Calu3 (cell line): ENCODE measurements at places on chromosomes 2 and 18. TPM values are rescaled to one million over a fixed set of nuclear protein-coding genes. Genes with fewer than 3 reads are reported as not detected.

DNA sequence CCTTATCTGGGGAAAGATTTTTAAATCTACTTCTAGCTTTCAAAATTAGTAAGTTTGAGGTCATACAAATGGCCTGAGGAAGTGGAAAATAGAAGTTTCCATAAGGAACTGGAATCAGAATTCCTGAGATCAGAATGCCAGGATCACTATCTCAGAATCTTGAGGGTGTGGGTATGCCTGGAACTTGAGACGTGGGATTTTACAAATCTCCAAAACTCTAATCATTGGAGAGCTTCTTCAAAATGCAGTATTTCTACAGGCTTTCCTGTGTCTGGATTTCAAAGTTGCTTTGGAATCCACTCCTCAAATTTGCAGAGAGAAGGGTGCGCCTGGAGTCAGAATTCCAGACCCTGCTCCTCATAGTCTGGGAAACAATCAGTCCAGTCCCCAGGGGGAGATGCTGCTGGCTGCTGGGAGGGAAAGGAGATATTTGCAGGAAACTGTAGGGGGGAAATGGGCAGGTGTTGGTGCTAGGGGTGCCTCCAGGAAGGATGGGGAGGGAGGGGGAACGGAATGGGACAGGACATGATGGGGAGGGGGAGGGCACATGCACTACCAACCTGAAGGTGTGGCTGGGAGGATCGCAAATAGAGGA, 31.0 kb upstream of the CATIP start:
- peaks cover 20% of the 10 kb centered on the region for H3K36me3 ChIP-seq
- H3K27ac ChIP-seq, result no peak overlapping the region
- H3K4me1 ChIP-seq, result peaks cover 26% of the 10 kb centered on the region
- no peak overlapping the region for H3K4me3 ChIP-seq

Gene MORN2
- total RNA-seq, result 12.9 and 15.1 TPM in 2 replicates

Gene TMEFF2
- total RNA-seq, result 0.64 TPM in 1 of 2 replicates, not detected in the other

Gene NABP1
- total RNA-seq, result 63.9 and 71.8 TPM in 2 replicates

Gene CRYGC
- total RNA-seq, result not detected in 2 replicates

GRCh38 chr2:145015561-145015960, 495.6 kb upstream of the ZEB2 start:
- no peaks in the 10 kb centered on the region for H3K27me3 ChIP-seq
- no peaks in the 10 kb centered on the region for H3K36me3 ChIP-seq
